ENCODE measurements at places on chromosomes 1 and 21.

GRCh38 chr1:22288593-22289241 is 145.8 kb upstream of the WNT4 start:
- DNase-seq = no peak

- DNase-seq = no peak
Observed at GRCh38 chr1:84991097-84991920, 5.6 kb downstream of the MCOLN2 start.

DNA sequence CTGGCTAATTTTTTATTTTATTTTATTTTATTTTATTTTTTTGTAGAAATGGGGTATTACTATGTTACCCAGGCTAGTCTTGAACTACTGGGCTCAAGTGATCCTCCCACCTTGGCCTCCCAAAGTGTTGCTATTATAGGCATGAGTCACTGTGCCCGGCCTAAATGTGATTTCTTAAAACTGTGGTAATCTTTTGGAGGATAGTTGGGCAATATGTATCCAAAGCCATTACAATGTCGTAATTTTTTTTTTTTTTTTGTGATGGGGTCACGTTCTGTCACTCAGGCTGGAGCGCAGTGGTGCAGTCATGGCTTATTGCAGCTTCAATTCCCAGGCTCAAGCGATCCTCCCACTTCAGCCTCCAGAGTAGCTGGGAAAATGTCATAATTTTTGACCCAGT is 14.2 kb downstream of the ETV3L start:
- DNase-seq = no peak

- DNase-seq = peak; percentile 11
Observed at GRCh38 chr1:200483491-200484143, 73.8 kb upstream of the ZNF281 start.

GRCh38 chr1:9823943-9824701 is at the start of gene CLSTN1:
CLSTN1 (minus strand) TSS chr1:9823965; CDS start chr1:9823733, 232 bp downstream.
- peak; percentile 90 for DNase-seq

GRCh38 chr1:81664341-81664740 is 136.4 kb upstream of the ADGRL2 start:
- no peak for DNase-seq

DNA sequence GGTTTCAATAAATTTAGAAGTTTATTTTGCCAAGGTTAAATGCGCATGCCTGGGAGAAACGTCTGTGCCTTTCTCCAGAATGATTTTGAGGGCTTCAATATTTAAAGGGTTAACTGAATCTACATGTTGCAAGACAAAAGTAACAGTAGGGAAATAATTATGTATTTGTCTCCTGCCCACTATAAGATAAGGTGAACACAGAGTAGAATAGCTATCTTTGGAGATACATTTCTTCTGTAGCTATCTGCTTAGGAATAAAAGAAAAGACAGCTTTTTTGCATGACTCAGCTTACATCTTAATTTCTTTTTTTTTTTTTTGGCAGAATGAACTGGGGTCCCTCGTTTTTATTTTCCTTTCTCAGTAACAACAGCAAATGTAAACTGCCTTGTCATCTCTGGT is 1351.6 kb downstream of the AMY1C start:
- no peak for DNase-seq
